ENCODE measurements at places on chromosomes 11 and 22.

GRCh38 chr22:46339956-46340355 lies 4.4 kb downstream of the TRMU start:
- DNase-seq = no peak

DNA sequence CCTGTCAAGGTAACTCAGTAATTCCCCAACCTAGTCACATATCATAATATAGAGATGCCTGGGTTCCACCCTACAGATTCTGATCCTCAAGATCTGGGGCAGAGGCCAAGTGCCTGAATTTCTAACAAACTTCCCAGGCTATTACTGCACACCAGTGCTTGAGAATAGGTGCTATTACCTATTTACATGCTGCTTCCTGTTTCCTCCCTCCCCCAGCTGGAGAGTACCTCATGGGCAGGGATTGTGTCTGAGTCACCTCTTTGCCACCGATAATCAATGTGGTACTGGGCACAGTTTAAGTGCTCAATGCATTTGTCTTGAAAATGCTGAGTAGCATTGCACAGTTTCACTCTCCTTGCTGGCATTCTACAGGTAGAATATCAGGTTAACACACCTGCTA lies 582.2 kb upstream of the CADM1 start:
- DNase-seq = no peak

DNA sequence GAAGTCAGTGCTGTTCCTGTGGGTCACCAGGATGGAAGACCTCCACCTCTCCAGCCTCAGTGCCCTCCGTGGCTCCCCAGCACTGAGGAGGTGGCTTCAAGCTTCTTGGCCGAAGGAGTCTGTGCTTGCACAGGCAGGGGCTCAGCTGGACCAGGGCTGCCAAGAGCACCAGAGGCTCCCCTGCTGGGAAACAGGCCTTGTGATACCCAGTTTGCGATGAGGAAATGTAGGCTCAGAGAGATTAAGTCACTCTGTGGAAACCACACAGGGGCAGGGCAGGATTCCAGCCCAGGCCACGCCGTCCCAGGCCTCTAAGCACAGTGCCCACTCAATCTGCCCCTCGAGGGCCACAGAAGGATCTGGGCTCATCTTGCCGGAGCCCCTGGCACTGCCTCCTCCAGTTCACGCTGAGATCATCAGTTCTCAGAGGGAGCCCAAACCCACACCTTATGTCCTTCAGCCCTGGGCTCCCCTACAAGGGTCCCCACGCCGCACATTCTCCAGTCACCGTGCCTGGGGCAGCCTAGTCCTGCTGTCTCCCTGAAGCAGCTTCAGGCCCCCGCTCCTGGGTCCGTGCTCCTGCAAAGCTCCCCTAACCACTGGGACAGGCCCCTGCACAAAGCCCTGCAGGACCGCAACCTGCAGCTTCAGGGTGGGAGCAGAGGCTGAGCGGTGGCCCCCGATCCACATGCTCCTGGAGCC lies 21.6 kb downstream of the ANO1 start:
- peak; percentile 18 for DNase-seq

GRCh38 chr11:101441747-101442146 lies 142.1 kb downstream of the TRPC6 start:
- DNase-seq = peak; percentile 59

DNA sequence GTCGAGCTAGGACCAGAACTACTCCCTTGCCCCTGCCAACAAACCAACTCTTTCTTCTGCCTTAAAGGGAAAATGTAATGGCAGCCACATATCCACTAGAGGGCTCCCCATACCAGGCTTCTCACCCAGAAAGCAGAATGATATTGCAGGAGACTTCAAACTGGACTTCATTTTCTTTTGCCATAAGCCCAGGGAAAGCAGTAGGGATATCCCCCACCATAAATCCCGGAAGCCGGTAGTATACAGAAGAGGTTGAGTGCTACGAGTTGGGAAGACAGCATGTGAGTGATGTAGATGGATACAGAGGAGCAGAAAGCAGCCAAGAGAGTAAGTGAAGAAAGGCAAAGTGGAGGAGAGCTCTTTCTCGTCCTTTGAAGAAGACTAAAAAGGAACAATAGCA lies 12.1 kb downstream of the PLAAT5 start:
- peak; percentile 82 for DNase-seq

- DNase-seq = peak; percentile 44
Observed at GRCh38 chr11:119029340-119030028, 1.2 kb downstream of the SLC37A4 start.

DNA sequence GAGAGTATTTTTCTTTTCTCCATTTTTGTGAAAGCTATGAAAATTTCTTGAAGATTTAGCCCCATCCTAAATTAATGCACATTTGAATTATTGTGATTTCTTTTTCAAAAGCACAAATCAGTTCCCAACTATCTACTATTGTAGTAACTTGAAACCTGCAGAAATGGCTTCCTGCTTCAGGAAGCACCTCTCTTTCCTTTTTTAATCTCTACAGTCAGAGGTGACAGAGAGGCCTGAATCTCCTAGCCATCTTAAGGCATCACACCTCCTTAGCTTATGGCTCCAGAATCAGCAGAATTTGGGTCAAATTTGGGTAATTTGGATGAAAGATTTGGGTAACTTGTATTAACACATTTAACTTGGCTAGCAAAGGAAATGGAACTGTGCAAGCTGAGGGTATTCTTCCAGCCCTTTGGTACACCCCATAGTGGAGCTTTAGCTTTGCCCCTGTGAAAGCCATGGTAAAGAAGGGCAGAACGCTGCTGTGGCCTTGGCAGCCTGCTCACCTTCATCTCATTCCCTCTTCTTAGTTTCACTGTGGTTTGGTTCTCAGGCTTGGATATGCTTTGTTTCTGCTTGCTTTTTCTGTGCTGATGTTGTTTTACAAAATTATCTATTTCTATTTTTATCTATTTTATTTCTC lies 16.2 kb downstream of the TBCEL start:
- DNase-seq = no peak

GRCh38 chr11:76277298-76278175 lies 71.2 kb upstream of the WNT11 start:
- DNase-seq = no peak

- DNase-seq = no peak
Observed at GRCh38 chr11:28713850-28714249, 605.7 kb downstream of the METTL15 start.

GRCh38 chr11:57340039-57340615 lies 2.0 kb downstream of the P2RX3 start:
- DNase-seq = peak; percentile 46

- no peak for DNase-seq
Observed at GRCh38 chr22:32248276-32248675, 6.9 kb downstream of the SLC5A4 start.

Measured in mesenchymal stem cell (in vitro differentiated cells and primary cell).